Neural crest cell (in vitro differentiated cells): ENCODE measurements at places on chromosomes 16 and 17. TPM values are rescaled to one million over a fixed set of nuclear protein-coding genes. Genes with fewer than 3 reads are reported as not detected.

Gene DOC2A
- 5.7 and 6.4 TPM in 2 replicates for total RNA-seq

DNA sequence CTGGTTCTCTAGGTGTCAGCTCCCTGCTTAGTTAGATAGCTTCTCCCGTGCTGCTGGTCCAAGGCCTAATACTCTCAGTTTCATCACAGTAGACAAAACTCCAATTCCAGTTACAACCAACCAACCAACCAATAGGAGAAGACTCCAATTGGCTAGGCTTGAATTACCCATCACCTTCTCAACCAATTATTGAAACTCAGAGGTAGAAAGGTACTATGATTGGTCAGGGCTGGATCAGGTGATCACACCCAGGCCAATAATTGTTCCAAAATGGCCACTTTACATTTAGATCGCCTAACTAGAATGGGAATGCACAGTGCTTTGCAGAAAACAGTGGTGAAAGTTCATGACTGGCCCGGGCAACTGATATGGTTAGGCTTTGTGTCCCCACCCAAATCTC, 49.5 kb upstream of the CRHR1 start:
- H3K4me3 ChIP-seq, result no peak overlapping the region
- H3K4me1 ChIP-seq, result no peaks in the 10 kb centered on the region
- DNase-seq, result no peak
- H3K27ac ChIP-seq, result no peak overlapping the region
- no peaks in the 10 kb centered on the region for H3K36me3 ChIP-seq

Gene TEX14
- total RNA-seq, result 0.21 and 0.48 TPM in 2 replicates

Gene CHRNE
- 0.21 TPM in 1 of 2 replicates, not detected in the other for total RNA-seq

DNA sequence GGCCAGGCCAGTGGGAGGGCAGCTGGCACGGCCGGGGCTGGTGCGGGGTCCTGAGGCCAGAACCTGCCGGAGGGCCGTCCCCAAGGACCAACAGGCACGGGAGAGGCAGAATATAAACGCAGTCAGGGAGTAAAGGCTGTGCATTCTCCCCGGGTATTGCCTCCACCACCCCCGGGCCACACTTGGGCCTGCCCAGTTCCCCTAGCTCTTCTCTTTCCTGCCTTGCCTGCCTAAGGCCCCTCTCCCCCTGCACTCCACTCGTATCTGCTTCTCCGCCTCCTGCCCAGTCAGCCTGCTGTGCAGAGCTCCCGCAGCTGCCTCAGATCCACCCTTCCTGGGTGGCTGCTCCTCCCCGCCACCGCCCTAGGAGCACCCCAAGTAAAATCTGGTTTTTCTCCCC, 5.0 kb upstream of the RPH3AL start:
- H3K27me3 ChIP-seq, result no peaks in the 10 kb centered on the region
- H3K4me3 ChIP-seq, result no peak overlapping the region
- peak overlapping the region; percentile 83 for H3K27ac ChIP-seq
- H3K36me3 ChIP-seq, result peaks cover 7% of the 10 kb centered on the region
- H3K4me1 ChIP-seq, result peaks cover 15% of the 10 kb centered on the region
- DNase-seq, result no peak

Gene KRT25
- total RNA-seq, result not detected in 2 replicates

Gene PYY
- not detected in 2 replicates for total RNA-seq

Gene GRAP
- 2.1 and 2.8 TPM in 2 replicates for total RNA-seq

Gene JPH3
- total RNA-seq, result 9.1 and 9.5 TPM in 2 replicates

Gene AXIN2
- total RNA-seq, result 66.5 and 68.5 TPM in 2 replicates

DNA sequence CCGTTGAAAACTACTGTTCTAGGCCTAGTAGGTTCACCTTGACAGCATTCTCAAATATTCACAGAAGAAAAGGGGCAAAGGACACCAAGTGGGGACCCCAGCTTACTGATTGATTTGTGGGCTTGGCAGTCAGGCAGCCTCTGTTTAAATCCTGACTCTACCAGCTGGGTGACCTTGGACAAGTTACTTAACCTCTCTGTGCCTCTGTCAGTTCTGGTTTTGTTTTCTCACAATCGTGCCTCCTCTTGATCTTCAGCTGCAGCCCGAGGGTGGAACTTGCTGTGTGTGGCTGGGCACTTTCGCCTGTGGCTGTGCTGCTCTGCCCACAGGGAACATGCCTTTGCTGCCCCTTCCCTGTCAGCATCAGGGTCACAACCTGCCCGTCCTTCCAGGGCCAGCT, 17.8 kb downstream of the RAP1GAP2 start:
- H3K36me3 ChIP-seq, result no peaks in the 10 kb centered on the region
- H3K4me3 ChIP-seq, result no peak overlapping the region
- no peaks in the 10 kb centered on the region for H3K27me3 ChIP-seq
- H3K4me1 ChIP-seq, result peaks cover 12% of the 10 kb centered on the region
- no peak for DNase-seq
- no peak overlapping the region for H3K27ac ChIP-seq

DNA sequence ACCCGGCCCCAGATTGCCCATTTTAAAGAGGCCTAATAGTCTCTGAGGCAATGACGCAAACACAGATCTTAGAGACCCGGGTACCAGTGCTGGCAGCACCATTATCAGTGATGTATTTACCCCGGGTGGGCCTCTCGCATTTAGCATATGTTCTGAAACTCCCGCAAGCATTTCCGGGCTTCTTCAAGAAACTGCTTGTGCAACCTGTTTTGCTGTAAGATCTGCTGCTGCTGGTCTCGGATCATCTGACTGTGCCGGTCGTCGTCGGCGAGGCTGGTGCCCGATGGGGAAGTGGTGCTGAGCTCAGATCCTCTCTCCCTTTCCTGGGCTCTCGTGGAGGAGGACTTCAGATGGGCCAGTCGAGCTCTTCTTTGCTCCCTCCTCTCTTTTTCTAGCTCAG, 12.5 kb downstream of the CEP295NL start:
- H3K4me3 ChIP-seq, result no peak overlapping the region
- H3K4me1 ChIP-seq, result peaks cover 61% of the 10 kb centered on the region
- H3K36me3 ChIP-seq, result no peaks in the 10 kb centered on the region
- no peak overlapping the region for H3K27ac ChIP-seq

- DNase-seq, result no peak
- H3K27me3 ChIP-seq, result peaks cover 28% of the 10 kb centered on the region
- no peak overlapping the region for H3K4me3 ChIP-seq
These were observed 16.9 kb upstream of the MAPT start for GRCh38 chr17:45877467-45877866.

Gene CDRT15L2
- total RNA-seq, result not detected in 2 replicates

GRCh38 chr17:37373530-37374159, 2.1 kb upstream of the C17orf78 start:
- no peak overlapping the region for H3K4me3 ChIP-seq
- H3K27ac ChIP-seq, result no peak overlapping the region
- H3K36me3 ChIP-seq, result no peaks in the 10 kb centered on the region
- no peaks in the 10 kb centered on the region for H3K27me3 ChIP-seq
- peaks cover 6% of the 10 kb centered on the region for H3K4me1 ChIP-seq
- peak; percentile 55 for DNase-seq

Gene KAT2A
- 41.9 and 43.6 TPM in 2 replicates for total RNA-seq

DNA sequence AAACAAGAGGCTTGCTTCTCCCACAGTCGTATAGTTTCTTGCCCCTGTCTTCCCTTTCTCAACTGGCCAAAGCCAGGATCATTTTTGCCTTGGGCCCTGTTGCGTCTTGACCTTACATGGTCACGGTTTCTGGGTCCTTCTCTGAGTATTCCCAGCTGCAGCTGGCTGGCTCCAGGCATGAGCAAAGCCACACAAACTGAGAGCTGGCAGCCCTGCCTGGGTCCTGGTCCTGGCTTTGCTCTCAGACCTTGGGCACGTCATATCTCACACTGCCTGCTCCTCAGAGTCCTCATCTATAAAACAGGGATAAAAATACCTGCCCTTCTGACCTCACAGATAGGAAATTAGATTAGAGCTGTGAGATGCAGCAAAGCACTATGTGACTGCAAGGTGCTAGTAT, 277.6 kb downstream of the CBLN1 start:
- H3K36me3 ChIP-seq, result no peaks in the 10 kb centered on the region
- peaks cover 4% of the 10 kb centered on the region for H3K4me1 ChIP-seq
- no peak for DNase-seq
- H3K27ac ChIP-seq, result no peak overlapping the region
- no peak overlapping the region for H3K4me3 ChIP-seq
- H3K27me3 ChIP-seq, result peaks cover 17% of the 10 kb centered on the region

- no peak for DNase-seq
- H3K27me3 ChIP-seq, result peaks cover 4% of the 10 kb centered on the region
- peaks cover 92% of the 10 kb centered on the region for H3K4me1 ChIP-seq
These were observed 222.9 kb upstream of the IRX3 start for GRCh38 chr16:54509456-54509855.

- no peaks in the 10 kb centered on the region for H3K27me3 ChIP-seq
- H3K36me3 ChIP-seq, result no peaks in the 10 kb centered on the region
- peaks cover 24% of the 10 kb centered on the region for H3K4me1 ChIP-seq
- H3K27ac ChIP-seq, result no peak overlapping the region
- H3K4me3 ChIP-seq, result no peak overlapping the region
These were observed 10.2 kb downstream of the CYB561 start for GRCh38 chr17:63435681-63436522.

Gene BAIAP2
- total RNA-seq, result 47.5 and 53.6 TPM in 2 replicates

DNA sequence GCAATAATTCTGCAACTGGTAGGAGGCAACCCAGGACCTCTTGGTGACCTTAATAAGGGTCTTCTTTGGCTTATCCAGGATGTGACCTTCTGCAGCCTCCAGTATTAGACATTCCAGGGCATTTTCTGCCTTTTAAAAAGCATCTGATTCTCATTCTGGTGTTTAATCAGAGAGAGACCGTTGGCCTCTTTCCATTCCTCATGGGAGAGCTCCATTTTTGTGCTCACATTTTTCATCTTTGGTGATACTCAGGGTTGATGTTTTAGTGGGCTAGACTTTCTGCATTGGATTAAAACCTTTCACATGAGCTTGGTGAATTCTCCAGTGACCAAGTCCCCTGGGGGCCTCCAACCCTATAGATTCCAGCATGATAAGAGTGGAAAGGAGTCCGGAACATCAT, 150.2 kb upstream of the CACNG5 start:
- H3K27ac ChIP-seq, result no peak overlapping the region
- no peak overlapping the region for H3K4me3 ChIP-seq
- DNase-seq, result no peak
- H3K4me1 ChIP-seq, result peaks cover 71% of the 10 kb centered on the region
- H3K27me3 ChIP-seq, result no peaks in the 10 kb centered on the region
- H3K36me3 ChIP-seq, result no peaks in the 10 kb centered on the region

DNA sequence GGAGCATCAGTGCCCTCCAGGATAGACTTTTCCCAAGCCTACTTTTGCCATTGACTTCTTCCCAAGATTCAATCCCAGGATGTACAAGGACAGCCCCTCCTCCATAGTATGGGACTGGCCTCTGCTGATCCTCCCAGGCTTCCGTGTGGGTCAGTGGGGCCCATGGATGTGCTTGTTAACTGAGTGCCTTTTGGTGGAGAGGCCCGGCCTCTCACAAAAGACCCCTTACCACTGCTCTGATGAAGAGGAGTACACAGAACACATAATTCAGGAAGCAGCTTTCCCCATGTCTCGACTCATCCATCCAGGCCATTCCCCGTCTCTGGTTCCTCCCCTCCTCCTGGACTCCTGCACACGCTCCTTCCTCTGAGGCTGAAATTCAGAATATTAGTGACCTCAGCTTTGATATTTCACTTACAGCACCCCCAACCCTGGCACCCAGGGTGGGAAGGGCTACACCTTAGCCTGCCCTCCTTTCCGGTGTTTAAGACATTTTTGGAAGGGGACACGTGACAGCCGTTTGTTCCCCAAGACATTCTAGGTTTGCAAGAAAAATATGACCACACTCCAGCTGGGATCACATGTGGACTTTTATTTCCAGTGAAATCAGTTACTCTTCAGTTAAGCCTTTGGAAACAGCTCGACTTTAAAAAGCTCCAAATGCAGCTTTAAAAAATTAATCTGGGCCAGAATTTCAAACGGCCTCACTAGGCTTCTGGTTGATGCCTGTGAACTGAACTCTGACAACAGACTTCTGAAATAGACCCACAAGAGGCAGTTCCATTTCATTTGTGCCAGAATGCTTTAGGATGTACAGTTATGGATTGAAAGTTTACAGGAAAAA, 9.7 kb upstream of the CYLD start:
- peaks cover 10% of the 10 kb centered on the region for H3K4me1 ChIP-seq
- H3K4me3 ChIP-seq, result no peak overlapping the region
- H3K36me3 ChIP-seq, result no peaks in the 10 kb centered on the region
- H3K27me3 ChIP-seq, result peaks cover 22% of the 10 kb centered on the region
- H3K27ac ChIP-seq, result no peak overlapping the region

Gene MYL4
- not detected in 2 replicates for total RNA-seq

DNA sequence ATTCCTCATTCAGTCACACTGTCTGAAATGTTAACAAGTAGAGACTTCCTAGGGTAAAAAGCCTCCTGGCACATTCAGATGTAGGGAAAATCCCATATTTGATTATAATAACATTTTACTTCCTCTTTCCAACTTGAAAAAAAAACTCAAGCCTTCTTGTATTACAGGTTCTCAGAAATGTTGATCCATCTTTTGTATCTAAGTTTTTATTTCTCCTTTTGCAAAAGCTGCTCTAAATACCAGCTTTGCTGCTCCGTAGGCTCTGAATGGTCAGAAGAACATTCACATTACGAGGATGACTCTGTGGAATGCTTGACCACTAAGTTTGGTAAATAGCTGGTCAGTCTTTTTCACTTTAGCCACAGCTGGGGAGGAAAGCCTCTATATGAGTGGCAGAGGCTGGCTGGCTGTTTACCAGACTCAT, 13.2 kb upstream of the HEATR6 start:
- peaks cover 6% of the 10 kb centered on the region for H3K36me3 ChIP-seq
- no peaks in the 10 kb centered on the region for H3K4me1 ChIP-seq
- DNase-seq, result no peak
- H3K27me3 ChIP-seq, result no peaks in the 10 kb centered on the region
- no peak overlapping the region for H3K27ac ChIP-seq

Gene KRT31
- not detected in 2 replicates for total RNA-seq

DNA sequence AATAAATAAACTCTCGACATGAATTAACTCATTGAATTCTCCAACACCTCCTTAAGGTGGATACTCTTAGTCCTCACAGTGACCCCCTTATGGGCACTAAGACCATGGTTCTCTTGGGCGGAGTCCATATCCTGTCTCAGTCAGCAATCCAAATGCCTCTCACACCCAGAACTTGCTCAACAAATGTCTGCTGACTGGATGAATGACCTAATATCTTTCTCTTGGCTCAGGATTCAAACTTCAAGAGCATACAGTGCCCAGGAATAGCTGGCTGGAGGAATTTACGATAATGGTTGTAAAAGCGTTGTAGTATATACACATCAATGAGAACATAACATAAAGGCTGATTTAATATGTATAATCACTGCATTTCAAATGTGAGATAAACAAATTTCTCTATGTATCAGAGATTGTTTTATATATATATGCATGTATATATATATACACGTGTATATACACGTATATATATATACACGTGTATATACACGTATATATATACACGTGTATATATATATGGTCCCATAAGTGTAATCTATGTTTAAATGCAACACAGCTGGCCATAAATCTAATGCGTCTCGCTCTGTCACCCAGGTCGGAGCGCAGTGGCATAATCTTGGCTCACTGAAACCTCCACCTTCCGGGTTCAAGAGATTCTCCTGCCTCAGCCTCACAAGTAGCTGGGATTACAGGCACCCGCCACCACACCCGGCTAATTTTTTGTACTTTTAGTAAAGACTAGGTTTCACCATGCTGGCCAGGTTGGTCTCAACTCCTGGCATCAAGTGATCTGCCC, 6.5 kb upstream of the UBB start:
- H3K4me1 ChIP-seq, result peaks cover 16% of the 10 kb centered on the region
- H3K27me3 ChIP-seq, result no peaks in the 10 kb centered on the region
- peak overlapping the region; percentile 19 for H3K27ac ChIP-seq
- no peaks in the 10 kb centered on the region for H3K36me3 ChIP-seq
- DNase-seq, result no peak

GRCh38 chr17:77875051-77875780, 83.3 kb upstream of the TNRC6C start:
- H3K27me3 ChIP-seq, result no peaks in the 10 kb centered on the region
- peak overlapping the region; percentile 87 for H3K27ac ChIP-seq
- no peaks in the 10 kb centered on the region for H3K36me3 ChIP-seq
- DNase-seq, result no peak
- no peaks in the 10 kb centered on the region for H3K4me1 ChIP-seq
- H3K4me3 ChIP-seq, result no peak overlapping the region

Gene CCDC144A
- total RNA-seq, result 1.3 and 1.6 TPM in 2 replicates

Gene MYH8
- not detected in 2 replicates for total RNA-seq
